CD4-positive, alpha-beta T cell (primary cell): ENCODE measurements at places on chromosomes 4 and X. TPM values are rescaled to one million over a fixed set of nuclear protein-coding genes. Genes with fewer than 3 reads are reported as not detected.

Gene PABPC1L2A
- not detected for total RNA-seq

Gene MAOB
- total RNA-seq, result not detected

Gene ARHGAP6
- not detected for total RNA-seq

Gene UGT2B17
- not detected for total RNA-seq

Gene SASH3
- 69.0 TPM for total RNA-seq

Gene GPR50
- total RNA-seq, result not detected

Gene PWWP3B
- total RNA-seq, result not detected

Gene SOWAHB
- total RNA-seq, result not detected

Gene DNAAF6
- total RNA-seq, result not detected
